Myocyte (in vitro differentiated cells): ENCODE measurements at places on chromosomes 5 and 9. TPM values are rescaled to one million over a fixed set of nuclear protein-coding genes. Genes with fewer than 3 reads are reported as not detected.

DNA sequence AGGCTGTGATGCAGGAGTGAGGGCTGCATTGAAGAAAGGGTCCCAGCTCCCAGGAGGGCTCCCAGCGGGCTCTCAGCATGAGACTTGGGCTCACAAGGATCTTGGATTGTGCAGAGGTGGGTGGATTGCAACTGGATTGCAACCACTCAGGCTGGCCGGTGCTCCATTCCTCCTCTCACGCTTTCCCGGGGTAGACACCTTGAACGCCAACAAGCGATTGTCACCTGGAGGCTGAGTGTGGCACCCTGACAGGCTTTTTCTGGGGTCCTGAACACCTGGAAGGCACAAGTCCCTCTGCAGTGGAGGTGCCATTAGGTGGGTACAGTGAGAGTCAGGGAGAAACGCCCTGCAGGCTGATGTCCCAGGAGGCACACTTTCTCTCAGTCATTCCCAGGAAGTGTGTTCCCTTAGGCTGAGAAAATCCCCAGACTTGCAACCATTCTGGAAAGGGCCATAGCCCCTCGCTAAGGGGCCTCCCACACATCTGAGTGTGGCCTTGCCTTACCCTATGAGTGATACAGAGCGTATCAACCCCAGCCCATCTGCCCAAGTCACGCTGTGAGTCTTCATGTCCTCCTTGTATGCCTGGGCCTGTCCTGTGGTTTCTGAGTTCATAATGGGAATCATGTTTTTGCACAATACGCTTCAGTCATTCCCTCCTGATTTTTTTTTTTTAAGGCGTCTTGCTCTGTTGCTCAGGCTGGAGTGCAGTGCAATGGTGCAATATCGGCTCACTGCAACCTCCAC is 488.1 kb downstream of the IRX1 start:
- DNase-seq = no peak

DNA sequence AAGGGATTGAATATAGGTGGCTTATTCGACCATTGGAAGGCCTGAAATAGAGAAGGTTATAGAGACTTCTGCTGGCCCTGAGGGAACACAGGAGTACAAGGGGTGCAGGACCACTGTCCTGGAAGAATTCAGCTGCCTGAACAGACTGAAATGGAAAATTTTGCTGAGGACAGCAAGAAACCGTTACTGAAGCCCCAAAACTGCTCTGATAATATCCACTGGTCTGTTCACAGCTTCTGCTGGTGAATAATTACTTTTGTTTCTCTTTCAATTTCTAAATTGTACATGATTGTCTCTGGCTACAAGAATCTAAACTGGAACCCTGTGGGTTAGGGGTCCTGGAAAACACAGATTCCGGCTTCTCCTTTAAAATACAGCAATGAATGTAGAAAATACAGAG is 218.5 kb upstream of the CDH12 start:
- DNase-seq = no peak

DNA sequence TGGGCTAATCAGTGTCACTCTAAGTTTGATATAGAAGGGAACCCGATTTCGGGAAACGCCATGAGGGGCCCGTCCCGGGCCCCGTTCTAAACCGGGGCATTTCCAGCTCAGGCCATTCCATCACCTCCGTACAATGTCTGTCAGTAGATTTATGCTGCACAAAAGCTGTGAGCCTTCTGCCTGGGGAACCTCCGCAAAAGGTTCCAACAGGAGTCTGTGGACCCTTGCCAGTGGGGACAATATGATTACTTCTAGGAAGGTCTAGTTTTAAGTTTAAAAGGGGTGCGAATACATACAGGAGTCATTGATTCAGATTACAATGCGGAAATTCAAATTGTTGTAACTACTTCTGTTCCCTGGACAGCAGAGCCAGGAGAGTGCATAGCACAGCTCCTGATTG is 57.6 kb downstream of the RAPGEF1 start:
- DNase-seq = no peak

Gene DDX46
- total RNA-seq = 20.5 and 31.4 TPM in 2 replicates

Gene ADAMTS13
- 1.2 and 2.5 TPM in 2 replicates for total RNA-seq

Gene SPINK13
- total RNA-seq = not detected in 2 replicates
